ENCODE measurements at places on chromosomes 13 and 19.
A peak's percentile ranks its signal among the peaks of the same experiment; 100 is the strongest.

DNA sequence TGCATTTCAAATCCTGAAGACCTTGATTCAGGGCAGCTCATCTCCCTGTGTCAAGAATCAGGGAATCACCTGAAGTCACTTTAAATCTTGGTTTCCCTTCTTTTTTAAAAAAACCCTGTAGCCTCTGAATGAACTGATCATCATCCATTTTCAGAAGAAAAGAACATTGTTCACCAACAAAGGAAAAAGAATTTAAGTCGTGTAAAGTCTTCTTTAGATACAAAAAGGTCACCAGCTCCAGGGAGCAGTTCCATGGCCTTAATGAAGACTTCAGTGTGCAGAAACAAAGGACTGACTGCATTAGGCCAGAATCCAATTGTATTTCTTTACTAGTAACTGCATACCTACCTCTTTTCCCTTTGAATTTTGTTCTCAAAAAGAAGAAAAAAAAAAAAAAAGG, 245.0 kb downstream of the ABCC4 start:
- no peak for DNase-seq

- no peak for DNase-seq
Observed at GRCh38 chr13:47705185-47705584, 295.9 kb downstream of the SUCLA2 start.

DNA sequence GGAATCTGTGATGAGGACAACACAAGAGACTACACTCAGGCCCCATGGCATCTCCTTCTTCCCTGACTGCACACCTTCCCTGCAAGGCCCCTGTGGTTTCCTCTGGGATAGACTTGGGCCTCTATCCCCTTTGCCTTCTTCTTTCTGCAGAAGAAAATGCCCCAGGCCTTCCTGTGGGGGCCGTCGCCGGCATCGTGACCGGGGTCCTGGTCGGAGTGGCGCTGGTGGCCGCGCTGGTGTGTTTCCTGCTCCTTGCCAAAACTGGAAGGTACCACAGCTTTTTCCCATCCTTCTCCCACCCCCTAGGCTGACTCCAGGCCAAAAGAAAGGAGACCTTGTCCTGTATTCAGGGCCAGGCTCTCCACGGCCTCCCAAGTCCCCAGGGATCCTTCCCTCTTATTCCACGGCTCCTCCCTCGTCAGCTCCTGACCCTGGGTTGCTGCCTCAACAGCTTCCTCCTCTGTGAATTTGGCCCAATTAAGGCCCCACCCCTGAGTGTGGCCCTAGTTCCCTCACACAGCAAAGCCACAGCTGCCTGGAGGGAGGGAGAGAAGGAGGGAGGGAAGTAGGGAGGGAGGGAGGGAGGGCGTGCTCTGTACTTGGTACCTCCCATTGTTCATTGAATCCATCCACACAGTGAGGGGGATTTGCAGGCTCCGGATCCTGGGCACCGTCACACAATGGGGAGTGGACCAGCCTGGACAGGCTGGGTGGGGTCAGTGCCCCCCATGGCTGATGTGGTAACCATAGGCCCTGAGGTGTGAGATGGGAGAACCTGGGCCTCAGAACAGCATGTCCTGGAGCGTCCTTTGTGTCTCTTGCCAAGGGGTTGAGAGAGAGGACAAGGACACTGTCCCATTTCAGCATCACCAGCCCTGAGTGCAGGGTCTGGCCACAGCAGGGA, 12.5 kb downstream of the CEACAM3 start:
- no peak for DNase-seq

- peak; percentile 70 for DNase-seq
Observed at GRCh38 chr13:41603917-41604316, 146.6 kb downstream of the RGCC start.

DNA sequence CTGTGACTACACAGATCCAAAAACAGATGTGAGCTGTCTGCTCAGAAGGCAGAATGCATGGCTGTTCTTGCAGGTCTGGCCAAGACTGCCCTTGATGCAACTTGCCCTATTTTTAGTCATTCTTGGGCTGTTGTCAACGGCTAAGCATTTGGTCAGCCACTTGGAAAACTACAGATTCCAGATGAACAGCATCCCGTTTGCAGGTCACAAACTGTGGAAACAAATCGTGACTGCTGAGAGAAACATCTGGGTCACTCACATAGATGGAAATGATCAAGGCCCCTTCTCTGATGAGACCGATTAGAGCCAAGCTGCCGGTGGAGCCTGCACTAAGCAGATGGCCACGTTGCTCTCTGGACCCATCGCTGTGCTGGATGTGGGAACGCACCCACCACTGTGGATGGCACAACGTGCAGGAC, 15.4 kb upstream of the METTL21C start:
- DNase-seq, result no peak

DNA sequence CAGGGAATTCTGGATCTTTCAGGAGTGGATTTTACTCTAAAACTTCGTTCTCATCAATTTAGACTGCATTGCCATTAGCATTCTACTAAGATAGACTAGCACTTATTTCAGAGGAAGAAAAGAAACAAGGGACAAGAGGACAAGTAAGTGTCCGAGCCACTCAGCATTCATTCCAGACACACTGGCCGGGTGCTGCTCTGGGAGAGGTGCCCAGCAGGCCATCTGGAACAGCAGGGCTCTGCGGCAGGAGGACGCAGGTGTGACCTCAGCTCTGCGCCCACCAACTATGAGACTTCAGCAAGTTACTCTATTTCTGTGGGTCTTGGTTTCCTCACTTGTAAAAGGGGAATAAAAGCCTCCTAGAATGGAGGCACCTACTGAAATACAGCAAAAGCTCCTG, 4.2 kb downstream of the EPS15L1 start:
- DNase-seq, result no peak

- no peak for DNase-seq
Observed at GRCh38 chr13:89217813-89218212, 1546.6 kb downstream of the SLITRK5 start.

- no peak for DNase-seq
Observed at GRCh38 chr19:3575949-3576673, 3.4 kb downstream of the HMG20B start.

DNA sequence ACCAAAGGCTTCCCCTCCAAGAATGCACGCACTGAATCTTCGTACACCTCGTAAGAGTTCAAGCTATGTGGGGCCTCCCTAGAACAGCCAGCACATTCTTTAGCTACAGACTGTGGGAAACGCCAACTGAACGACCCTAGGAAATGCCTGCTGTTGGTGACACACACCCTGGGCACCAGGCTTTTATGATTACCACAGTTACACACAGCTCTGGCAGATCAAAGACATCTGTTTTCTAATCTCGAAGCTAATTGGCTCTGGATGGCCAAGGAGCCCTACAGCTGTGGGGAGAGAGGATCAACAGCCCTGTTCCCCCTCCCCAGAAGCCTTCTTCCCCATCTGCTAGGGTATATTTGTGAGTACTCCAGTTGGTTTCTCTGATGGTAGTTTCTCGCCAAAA, 123.0 kb downstream of the COL4A1 start:
- DNase-seq, result no peak

- peak; percentile 46 for DNase-seq
Observed at GRCh38 chr13:31538067-31539042, 201.0 kb upstream of the RXFP2 start.

DNA sequence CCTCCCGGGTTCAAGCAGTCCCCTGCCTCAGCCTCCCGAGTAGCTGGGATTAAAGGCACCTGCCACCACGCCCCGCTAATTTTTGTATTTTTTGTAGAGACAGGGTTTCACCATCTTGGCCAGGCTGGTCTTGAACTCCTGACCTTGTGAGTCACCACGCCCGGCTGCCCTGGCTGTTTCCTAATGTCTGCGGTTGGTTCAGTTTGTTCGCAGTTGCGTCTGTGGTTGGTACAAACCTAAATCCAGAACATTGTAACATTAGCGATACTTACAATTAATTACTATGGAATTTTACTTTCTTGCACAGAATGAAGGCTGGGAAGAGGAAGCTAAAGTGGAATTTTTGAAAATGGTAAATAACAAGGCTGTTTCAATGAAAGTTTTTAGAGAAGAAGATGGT, 38.1 kb downstream of the RNF17 start:
- no peak for DNase-seq

DNA sequence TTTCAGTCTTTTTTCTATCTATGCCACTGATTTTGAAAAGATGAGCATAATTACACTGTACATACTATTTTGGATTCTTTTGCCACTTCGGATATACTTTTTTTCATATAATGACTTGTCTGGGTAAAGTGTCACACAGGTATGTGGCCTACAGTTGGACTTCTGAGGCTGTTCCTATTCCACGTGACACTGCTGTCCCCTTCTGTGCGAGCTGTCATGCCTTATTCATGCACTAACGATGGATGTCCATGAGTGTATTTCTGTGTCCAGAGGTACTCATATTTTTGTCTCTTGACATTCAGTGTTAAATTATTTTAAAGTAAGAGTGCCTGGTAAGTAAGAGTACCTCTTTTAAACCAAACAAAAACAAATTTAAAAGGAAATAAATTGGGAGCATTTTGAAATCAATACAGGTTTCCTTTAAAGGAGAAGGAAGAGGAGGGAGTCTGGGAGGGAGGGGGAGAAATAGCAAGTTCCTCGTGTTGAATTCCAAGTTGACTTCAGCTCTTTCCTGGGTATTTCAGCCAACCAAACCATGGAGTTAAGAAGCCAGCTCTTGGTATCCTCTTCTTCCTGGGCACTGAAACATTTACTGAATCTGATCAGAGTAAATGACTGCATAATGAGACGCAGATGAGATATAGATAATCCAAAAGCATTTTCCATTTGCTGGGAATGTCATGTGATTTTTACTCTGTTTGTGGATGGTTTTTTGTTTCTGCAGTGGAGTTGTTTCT, 61.3 kb downstream of the TNFRSF19 start:
- DNase-seq, result no peak

- no peak for DNase-seq
Observed at GRCh38 chr19:54707962-54708361, 16.3 kb upstream of the KIR3DL3 start.

DNA sequence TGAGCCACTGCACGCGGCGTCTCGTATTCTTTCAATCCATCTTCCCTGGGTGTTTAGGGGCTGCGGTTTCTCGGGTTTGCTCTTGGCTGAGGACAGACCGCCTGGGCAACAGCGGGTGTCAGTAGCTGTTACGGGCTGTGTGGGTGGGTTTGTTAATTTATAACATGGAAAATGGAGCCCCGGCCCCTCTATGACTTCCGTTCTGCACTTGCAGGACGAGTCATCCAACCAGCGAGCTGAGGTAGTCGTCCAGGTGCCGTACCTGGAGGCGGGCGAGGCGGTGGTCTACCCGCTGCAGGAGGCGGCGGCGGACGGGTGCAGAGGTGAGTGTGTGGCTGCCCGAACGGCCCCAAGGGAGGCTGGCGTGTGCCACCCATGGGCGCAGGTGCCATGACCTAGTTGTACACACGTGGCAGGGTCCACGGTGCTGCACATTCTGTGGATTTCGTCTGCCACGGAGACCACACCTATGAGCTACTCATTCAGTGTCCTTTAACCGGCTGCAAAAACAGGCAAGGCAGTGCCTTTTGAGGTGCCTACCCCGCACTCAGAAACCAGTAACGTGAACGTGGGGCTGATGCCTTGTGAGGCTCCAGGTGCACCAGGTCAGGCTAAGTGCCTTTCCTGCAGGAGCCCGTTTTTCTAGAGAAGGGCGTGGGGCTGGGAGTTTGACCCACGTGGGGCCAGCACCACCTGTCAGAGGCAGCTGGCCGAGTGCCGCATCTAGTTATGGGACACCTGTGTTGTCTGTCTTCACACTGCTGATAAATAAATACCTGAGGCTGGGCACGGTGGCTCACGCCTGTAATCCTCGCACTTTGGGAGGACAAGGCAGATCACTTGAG, 10.9 kb downstream of the POLR2E start:
- peak; percentile 88 for DNase-seq

DNA sequence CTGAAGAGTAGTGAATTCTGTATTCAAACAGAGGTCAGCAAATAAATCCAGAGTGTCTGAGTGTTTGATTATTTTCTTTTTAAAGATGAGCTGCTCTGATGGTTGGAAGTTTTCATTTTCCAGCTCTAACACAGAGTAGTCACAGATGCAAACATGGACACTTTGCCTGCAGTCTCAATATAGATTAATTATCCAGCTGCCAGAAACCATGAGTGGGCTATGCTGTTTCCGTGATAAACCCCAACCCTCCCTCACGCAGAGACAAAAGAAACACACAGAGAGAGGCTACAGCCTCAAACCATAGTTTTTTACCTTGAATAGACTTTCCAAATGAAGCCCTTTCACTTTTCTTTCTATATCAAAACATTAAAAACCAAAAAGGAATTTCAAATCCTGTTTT, 884.7 kb downstream of the DIAPH3 start:
- no peak for DNase-seq

- peak; percentile 98 for DNase-seq
Observed at GRCh38 chr19:44356383-44357111, at the start of gene ZNF112. Gene ZNF112 (minus strand): TSS chr19:44356680. CDS start chr19:44340539, 16,141 bp downstream.

DNA sequence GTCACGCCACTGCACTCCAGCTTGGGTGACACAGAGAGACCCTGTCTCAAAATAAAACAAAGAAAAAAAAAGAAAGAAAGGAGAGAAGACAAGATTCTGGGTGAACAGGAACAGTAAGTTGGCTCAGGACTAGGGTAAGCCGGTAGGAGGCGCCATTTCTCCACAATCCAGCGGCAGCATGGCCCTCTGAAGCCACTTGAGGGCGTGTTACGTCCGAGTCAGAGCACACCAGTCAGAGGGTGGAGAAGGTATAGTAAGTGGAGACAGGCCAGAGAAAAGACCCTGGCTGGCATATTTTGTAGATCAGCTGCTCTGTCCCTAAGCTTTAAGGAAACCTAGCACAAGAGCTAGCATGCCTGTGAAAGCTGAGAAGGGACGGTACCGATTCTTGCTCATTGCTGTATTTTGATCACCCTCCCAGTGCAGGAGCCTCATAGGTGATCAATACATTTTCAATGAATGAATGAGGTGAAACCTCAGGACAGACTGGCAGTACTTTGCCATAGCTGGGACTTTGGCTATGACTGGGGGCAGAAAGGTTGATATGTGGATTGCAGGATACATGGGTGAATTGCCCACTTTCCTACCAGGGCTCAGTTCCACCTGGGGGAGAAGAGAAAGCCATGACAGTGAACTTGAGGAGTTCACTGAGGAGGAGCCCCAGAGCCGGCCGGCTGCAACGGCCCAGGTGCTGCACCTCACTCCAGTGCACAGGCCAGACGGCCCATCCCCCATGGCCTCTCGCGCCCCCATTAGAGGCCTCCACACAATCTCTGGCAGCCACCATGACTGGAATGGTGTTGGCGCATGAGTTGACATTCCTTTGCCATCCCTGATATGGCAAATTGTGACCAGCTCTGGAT, 23.5 kb downstream of the POU2F2 start:
- peak; percentile 94 for DNase-seq

DNA sequence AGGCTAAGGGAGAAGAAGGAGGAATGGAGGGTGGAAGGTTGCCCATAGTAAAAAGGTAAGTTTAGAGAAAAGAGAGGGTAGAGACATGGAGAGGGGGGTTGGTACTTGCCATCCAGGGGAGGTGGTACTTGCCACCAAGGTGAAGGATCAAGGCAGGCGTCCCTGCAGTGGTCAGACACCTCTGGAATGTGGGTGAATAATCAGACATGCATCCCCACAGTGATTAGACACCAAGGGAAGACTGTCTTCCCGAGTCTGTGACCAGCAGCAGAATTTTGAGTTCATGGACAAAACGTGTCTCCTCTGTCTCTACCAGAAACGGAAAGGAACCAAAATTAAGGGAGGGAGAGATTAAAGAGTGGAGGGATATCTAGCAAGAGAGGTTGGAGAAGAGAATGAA, 27.1 kb upstream of the IGFL1 start:
- DNase-seq, result no peak

Data from DMS53 (cell line).